Muscle of back (tissue), 13 donors: ENCODE measurements at places on chromosomes 7 and 10. TPM values are rescaled to one million over a fixed set of nuclear protein-coding genes. Genes with fewer than 3 reads are reported as not detected.
A peak's percentile ranks its signal among the peaks of the same experiment; 100 is the strongest.

DNA sequence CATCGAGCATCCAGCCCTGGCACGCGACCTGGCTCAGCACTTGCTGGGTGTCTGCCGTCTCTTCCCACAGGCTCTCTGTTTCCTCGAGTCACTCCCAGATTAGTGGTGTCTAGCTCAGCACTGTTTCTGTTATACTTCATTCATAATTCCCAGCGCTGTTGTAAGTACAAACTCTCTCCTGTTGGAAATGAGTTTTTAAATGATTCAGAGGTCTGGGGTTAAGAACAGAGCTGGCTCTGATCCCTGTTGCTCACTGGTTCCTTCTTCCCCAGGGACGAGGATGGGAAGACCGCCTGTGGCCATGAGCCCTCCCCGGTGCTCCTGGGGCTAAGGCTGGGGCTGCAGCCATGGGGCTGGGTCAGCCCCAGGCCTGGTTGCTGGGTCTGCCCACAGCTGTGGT is 17.3 kb upstream of the C10orf95 start:
- no peak for DNase-seq

GRCh38 chr7:40842641-40843040 is 707.8 kb downstream of the SUGCT start:
- no peak for DNase-seq

GRCh38 chr7:50554431-50555322 is 10.5 kb downstream of the DDC start:
- DNase-seq = no peak

GRCh38 chr10:49766484-49766883 is 4.4 kb upstream of the OGDHL start:
- no peak for DNase-seq

GRCh38 chr7:136064081-136064480 is 86.9 kb upstream of the MTPN start:
- DNase-seq = no peak

DNA sequence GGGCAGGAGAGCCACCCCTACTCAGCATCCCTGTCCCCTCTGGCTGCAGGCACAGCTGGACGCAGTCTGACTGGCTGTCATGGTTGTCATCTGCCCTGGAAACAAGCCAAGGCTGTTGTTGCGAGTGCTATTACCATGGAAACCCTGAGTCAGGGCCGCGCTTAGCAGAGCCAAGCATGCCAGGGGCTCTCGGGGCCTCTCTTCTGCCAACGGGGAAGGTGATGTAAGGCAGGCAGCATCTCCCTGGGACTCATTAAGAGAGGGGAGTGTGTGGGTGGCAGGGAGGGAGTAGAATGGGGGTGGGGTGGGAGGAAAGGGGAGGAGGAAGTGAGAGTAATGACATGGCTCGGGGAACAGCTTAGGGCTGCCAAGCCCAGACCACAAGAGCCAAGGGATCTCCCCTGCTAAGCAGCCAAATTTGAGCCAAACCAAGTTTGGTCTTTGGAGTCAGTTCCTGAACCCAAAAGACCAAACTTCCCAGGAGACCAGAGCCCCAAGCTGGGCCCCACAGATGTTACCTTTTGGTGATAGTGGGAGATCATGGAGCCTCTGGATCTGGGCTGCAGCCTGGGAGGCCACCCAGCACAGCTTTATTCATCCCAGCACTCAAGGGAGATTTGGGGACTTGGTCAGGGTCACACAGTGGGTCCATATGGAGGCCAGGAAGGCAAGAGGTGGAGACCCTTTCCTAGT is 67.6 kb downstream of the TMEM130 start:
- DNase-seq = peak; percentile 66

- DNase-seq = no peak
Observed at GRCh38 chr7:156318926-156319325, 321.6 kb upstream of the RNF32 start.

GRCh38 chr10:10128387-10128786 is 889.3 kb upstream of the CELF2 start:
- no peak for DNase-seq

GRCh38 chr7:107742678-107743566 is 1.0 kb upstream of the CBLL1 start:
- no peak for DNase-seq

DNA sequence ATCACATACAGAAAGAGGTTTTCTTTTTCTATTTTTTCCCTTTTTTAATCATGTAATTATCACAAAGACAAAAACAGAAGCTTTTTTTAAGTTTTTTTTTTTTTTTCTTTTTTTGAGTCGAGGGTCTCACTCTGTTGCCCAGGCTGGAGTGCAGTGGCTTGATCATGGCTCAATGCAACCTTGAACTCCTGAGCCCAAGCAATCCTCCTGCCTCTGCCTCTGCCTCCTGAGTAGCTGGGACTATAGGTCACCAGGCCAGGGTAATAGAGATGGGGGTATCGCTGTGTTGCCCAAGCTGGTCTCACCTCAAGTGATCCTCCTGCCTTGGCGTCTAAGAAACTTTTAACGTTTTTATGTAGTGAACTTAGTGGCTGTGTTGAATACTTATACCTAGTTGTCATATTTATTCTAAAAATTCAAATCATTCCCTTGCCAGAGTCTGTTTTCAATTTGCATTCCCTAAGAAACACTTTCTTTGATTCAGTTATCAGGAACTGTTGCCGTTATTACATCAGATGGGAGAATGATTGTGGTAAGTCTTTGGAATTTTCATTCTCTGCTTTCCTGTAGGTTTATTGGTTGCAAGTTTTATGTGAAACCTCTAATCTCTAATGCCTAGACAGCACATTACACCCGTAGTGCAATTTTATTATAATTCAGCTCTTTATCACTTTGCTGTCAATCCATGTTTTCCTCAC is 1.3 kb downstream of the LSM8 start:
- peak; percentile 4 for DNase-seq

DNA sequence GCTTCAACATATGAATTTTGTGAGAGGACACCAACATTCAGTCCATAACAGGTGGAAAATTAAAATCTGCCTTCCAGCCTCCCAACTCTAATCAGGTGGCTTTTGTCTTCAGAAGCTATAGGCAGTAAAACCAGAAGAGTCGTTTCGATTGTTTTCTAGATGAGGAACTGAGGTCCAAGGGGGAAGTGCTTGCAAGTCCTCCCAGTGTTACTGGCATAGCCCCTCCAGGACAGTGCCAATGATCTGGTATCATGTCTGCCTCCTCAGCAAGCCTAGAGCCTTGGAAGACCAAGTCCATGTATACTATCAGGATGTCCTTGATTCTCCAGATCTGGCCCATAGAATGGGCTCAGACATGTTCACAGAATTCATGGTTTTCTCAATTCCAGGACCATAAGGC is 16.9 kb downstream of the CYP26A1 start:
- no peak for DNase-seq

DNA sequence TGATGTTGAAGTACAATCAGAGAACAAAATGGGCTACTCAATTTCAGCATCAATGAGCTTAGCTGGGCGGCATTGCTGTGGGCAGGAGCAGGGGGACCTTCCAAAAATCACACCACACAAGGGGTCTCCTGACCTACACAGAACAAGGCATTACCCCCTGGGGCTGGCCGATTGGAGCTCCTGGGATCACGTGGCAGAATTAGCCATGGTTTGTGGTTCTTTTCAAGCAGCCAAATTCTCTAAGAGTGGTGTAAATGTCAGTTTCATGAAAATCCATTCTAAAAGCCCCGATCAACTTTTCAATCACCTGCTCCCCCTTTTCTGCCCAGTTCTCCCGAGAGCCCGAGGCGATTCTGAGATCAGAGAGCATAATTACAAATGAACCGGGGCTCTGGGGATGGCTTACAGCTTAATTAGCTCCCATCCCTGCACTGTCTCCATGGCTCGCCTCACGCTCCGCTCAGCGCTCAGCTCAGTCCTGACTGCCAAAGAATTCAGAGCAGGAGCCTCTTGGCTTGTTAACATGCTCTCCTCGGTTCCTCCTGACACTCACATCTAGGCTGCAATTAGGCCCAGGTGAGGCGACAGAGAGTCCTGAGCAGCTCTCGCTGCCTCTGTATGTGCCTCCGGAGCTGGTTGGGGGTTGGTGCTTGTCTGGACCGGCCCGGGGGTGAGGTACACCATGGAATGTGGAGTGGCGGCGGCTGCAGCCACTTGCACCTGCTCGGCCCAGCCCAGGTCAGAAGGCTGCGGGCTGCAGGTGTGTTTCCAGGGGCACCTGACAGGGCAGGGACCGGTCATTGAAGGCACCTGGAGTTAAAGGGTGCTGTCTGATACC is 111.8 kb downstream of the WDR11 start:
- DNase-seq = no peak

DNA sequence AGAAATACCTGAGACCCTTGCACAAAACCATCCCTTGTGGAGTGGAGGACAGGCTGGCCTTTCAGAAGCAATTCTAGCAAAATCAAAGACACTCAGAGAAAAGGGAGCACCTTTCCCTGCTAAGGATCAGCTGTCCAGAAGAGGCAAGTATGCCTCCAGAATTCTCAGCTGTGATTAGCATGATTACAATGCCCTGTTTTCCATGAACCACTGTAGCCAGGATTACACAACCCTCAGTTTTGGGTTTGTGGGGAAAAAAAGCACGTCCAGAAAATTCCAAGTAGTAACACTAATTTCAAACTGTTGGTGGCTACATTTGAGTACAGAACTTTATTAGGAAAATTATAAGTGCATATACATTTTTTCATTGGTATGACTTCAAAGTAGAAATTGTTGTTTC is 15.0 kb downstream of the CXCL12 start:
- DNase-seq = no peak

GRCh38 chr10:125711110-125711750 is 8.3 kb upstream of the EDRF1 start:
- DNase-seq = no peak

DNA sequence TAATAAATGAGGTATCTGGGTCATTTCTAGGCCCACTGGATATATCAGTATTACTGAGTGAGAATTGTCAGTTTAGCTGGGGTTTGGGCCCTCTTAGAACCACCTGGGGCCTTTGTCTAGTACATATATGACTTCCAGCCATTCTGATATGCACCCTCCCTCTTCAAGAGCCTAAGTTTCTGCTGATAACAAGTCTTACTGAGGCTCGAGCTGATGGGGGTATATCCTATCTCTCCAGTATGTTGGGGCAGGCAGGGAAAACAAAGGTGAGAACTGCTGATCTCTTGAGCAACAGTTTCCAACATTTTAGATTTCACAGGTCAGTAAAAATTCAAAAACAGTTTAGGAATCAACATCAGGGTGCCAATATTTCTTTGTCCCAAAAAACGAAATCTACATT is 10.8 kb upstream of the ZNRF2 start:
- no peak for DNase-seq

- DNase-seq = no peak
Observed at GRCh38 chr7:32069116-32069650, 1.0 kb downstream of the PDE1C start.

GRCh38 chr10:11516431-11516746 is 95.1 kb downstream of the USP6NL start:
- no peak for DNase-seq

DNA sequence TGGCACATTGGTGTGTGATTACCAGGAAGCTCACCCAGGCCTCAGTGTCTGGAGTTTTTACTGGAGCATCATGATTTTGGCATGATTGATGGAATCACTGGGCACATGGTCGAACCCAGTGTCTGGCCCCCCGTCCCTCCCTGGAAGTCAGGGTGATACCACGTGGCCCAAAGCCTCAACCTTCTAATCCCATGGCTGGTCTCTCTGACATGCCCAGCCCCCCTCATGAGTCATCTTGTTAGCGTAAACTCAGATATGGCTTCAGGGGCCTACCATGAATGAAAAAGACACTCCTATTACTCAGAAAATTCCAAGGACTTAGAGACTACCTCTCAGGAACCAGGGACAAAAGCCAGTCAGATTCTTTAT is 109.3 kb downstream of the GRK5 start:
- DNase-seq = no peak

GRCh38 chr7:37540917-37541316 is 92.3 kb upstream of the ELMO1 start:
- DNase-seq = no peak

DNA sequence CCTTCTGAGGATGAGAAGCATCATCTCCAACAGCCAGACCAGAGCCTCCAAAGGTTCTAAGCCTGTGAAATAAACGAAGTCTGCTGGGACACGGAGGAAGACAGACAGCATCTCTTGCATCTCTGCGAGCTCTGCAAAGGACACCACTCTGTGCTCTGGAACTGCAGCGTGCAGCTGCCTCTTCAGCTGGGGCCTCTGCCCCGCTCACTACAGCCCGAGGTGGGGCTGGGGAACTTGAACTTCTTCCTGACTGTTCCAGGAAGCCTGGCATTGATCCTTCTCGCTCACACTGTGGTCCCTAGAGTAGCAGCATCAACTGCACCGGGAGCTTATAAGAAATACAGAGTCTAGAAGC is 163.3 kb downstream of the USP6NL start:
- DNase-seq = no peak

DNA sequence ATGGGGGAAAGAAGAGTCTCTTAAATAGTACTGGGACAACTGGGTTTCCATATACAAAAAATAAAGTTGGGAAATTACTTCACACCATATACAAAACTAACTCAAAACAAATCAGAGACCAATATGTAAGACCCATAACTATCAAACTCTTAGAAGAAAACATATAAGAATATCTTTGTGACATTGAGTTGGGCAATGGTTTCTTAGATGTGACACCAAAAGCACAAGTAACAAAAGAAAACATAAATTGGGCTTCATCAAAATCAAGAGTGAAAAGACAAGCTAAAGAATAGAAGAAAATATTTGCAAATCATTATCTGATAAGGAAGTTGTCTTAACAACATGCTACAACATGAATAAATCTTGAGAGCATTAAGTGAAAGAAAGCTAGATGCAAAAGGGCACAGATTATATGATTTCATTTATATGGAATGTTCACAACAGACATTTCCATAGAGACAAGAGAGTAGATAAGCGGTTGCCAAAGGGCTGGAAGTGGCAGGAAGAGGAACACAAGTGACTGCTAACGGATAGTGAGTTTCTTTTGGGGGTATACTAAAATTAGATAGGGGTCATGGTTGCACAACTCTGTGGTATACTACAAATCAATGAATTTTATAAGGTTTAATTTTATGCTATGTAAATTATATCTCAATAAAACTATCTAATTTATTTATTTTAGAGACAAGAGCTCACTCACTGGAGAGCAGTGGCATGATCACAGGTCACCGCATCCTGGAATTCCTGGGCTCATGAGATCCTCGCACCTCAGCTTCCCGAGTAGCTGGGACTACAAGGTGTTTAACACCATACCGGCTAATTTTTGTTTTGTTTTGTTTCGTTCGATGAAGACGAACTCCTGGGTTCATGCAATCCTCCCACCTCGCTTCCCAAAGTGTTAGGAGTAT is 35.4 kb downstream of the JMJD1C start:
- DNase-seq = peak; percentile 40

The UCMA gene
- 0.55 TPM for polyA plus RNA-seq

The HTRA1 gene
- polyA plus RNA-seq = 156 TPM

The ZNF804B gene
- polyA plus RNA-seq = not detected

The KCNMA1 gene
- polyA plus RNA-seq = 20.5 TPM

The UROS gene
- polyA plus RNA-seq = 48.7 TPM

The PCGF6 gene
- polyA plus RNA-seq = 9.6 TPM

The ZNF503 gene
- 17.0 TPM for polyA plus RNA-seq
